ENCODE measurements at places on chromosomes 6 and 20.

DNA sequence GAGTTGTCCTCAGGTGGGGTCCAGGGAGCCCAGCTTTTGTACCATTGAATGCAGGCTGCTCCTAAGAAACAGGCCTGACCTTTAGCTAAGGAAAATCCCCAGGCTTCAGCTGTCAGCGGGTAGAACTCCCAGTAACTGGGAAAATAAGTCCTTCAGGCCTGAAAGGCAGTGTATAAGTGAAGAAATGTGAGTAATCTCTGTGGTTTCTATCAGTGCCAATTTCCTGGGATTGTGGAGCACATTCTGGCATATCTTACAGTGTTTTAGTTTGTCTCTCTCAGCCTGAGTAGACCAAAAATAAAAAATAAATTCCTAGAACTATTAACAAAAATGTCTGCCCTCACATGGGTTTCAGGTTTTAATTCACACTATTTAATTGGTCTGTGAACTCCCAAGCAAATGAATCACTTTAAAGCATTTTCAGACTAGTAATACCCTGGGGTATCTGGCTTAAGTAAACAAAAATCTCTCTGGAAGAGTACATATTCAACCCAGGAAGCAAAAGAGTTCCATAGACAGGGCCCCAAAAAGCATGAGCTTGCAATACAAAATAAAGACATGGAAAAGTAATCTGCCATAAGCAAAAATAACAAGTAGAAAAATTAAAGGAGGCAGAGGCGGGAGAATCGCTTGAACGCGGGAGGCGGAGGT is 566.2 kb upstream of the NOX3 start:
- no peak for DNase-seq

GRCh38 chr20:25294459-25295385 is 46.8 kb downstream of the PYGB start:
- DNase-seq: peak; percentile 52

- no peak for DNase-seq
These were observed 350.7 kb downstream of the LAMA2 start for GRCh38 chr6:129233458-129234134.

DNA sequence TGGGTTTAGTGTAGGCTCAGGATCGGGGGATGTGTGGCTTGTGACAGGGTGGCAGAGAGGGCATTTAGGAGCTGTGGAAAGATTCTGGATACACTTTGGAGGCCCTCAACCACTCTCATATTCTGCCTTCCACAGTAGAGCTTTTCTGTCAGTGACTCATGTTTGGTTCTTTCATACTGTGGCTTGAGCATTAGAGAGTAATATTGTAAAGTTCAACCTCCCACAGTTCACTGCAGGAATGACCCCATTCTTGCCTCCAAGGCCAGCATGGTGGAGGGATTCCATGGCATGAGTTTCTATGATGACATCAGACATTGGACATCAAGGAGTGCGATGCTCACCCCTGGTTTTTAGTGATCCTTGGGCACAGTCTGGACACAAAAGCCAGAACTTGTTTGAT is 50.9 kb downstream of the DTD1 start:
- DNase-seq: no peak

DNA sequence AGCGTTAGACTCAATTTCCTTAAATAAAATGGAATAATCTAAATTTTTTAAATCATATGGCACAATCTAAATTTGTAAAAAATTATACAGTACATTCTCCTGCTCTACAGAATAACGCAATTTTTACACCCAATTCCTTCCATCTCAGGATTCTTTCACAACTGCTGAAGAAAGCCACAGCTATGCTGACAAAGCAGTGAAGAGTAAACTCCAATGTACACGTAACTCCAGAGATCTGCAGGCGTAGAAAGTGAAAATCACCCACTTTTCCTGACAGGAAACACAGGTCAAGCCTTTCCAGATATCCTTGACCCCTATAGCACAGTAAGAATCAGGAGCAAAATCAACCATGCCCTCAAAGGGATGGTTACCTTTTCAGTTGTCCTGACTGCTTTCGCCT is 27.4 kb downstream of the EPHA7 start:
- DNase-seq: no peak

DNA sequence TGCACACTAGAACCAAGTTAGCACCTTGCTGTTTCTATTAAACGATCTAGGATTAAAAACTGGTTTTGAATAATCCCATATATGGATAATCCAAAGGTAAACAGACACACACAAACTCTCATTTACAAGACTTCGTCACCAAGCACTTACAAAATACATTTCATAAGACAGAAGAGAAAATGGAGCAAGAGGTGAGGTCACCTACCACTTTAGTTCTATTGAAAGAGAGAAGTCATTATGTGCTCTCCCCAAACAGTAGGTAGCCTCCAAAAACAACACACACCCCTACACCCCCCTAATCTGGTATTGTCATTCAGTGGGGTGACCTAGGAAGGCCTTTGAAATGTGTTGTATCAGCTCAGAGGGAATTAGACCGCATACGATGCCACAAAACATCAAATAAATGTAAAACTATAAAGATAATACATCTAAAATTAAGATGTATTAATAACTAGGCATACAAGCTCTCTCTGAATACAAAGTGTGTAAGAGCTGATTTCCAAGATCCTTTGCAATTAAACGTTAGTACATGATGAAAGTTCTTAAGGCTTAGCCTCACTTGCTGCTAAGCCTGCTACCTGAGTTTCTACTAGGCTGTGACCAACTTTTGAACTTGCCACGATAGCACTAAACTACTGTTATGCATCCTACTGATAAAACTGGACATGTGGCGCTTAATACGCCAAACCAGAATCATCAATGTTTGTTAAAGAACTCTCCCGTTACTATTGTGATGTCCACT is 1.6 kb downstream of the SRPK1 start:
- no peak for DNase-seq

- DNase-seq: no peak
These were observed 247.3 kb upstream of the TENT5A start for GRCh38 chr6:81999826-82000225.

- DNase-seq: no peak
These were observed 888.8 kb downstream of the QKI start for GRCh38 chr6:164303102-164303964.

DNA sequence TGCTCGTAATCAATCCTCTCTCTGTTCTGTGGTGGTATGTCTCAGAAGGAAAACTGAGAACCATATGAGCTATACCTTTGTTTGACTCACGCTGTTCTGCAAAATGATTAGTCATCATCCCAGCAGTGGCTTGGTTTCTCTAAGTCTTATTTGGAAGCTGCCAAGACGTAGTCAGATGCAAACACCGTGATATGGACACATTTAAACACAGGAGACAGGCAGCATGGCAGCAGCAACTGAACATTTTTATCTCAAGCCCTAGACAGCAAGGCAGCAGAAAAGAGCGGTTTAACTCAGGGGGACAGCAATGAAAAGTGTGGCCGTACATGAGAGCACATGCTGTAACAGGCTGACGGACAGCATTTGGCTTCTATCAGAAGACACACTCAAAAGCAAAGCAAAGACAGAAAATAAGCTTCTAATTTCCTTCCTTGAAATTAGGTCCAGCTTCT is 1295.1 kb downstream of the EPHA7 start:
- DNase-seq: no peak

DNA sequence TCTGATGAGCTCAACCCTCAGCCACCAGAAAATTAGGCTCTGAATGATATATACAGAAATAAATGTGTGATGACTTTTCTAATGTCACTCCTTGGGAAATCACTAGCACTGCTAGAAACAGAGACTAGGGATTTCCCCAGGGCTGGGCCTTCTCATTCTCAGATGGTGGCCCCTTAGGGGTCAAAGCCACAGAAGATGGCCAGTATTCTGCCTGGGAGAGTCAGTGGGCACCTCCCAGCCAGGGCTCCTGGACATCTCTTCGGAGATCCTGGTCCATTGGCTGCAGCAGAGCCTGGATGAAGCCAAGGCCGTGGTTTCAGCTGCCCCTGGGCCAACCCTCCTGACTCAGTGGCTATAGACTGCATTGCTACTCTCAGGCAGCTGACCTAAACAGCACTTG is 276.9 kb upstream of the SUPT3H start:
- DNase-seq: no peak

GRCh38 chr6:163739408-163739725 is 324.8 kb downstream of the QKI start:
- no peak for DNase-seq

GRCh38 chr6:37665304-37665703 is 32.4 kb downstream of the MDGA1 start:
- no peak for DNase-seq

DNA sequence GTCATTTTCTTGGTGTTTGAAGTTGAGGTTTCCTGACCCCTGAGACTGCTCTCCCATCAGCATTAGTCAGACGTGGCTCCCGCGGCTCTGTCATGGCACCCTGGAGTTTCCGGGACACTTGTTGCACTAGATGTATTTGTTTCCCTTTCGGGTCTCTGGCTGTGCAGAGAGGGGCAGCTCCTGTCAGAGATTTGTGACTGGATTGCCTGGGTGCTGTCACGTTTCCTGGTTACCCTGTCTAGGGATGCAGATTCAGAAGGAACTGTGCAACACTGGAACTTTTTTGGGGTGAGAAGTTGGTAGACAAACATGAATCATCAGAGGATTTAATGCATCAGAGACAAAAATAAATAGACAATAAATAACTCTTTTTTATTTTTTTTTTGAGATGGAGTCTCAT is 431.8 kb upstream of the MAN1A1 start:
- DNase-seq: no peak

DNA sequence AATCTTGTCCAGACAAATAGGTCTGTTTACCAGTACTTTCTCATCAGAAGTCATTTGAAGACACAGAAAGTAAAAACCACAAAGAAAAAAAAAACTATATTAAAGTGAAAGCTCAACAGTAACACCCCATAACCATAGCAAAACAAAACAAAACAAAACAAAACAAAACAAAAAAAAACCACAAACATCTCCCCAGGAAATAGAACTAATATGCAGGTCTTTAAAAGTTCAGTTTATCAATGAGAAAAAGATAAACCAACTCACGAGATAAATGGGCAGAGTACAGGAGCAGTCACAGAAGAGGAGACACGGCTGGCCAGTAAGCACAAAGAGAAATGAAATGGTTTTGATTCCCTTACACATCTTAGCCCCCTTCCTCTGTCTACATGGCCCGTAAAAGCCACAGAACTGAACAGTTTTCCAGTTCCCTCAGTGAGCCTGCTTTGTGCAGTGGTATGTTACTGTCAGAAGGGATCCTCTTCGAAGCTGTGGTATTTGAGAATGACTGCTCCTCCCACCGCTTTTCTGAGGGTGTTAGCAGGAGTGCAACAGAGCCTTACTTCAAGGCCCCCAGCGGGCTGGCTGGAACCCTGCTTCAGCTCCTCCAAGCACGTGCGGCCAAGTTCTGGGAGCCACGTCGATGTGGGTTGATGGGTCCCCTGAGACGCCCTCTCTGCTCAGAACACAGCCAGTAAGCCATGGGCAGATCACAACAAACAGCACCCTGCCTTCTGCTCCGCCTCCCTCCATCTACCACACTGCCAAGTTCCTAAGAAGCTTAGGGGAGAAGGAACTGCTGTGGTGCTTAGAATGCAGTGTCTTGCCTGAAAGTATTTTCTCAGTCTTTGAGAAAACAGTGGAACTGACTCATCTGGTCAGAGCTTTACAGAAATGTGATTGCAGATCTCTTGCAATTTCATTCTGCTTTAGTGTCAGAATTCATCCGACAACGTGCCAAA is 14.0 kb downstream of the UST start:
- no peak for DNase-seq

Data from stimulated activated CD4-positive, alpha-beta T cell treated with anti-CD3 and anti-CD28 coated beads, Interleukin-15, amount 100 ng/mL, for 1 hour (primary cell).